MM.1S (cell line): ENCODE measurements at places on chromosomes 7 and 10.

- peak; percentile 93 for DNase-seq
- peak overlapping the region; percentile 6; the same call in 1 of the 2 replicates for H3K4me3 ChIP-seq
- no peaks in the 10 kb centered on the region for H3K27me3 ChIP-seq
Observed at GRCh38 chr10:103181244-103181643, 11.8 kb downstream of the NT5C2 start.

DNA sequence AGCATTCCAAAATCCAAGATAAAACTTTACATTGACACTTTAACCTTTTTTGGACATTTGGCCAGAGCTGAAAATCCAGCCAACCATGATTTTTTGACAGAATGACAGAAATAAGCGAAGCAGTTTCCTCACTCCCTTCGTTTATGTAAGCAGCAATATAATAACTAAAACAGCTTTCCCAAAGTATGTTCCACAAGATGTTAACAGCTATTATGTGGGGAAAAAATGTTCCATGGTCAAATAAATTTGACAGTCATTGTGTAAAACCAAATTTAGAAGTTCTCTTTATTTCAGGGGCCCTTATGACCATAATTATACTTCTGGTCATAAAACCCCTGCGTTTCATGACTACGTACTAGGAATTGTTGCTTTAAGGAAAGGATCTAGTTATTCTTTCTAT, 416.5 kb downstream of the MAGI2 start:
- no peaks in the 10 kb centered on the region for H3K27me3 ChIP-seq
- DNase-seq: no peak
- no peak overlapping the region for H3K27ac ChIP-seq
- H3K4me1 ChIP-seq: no peaks in the 10 kb centered on the region

GRCh38 chr7:8435095-8435494, 1.7 kb downstream of the NXPH1 start:
- H3K27ac ChIP-seq: no peak overlapping the region
- 0 out of 2 replicates have a peak, but pooled peaks cover 5% of the 10 kb centered on the region for H3K4me1 ChIP-seq
- H3K27me3 ChIP-seq: no peaks in the 10 kb centered on the region
- DNase-seq: no peak
- H3K4me3 ChIP-seq: no peak overlapping the region

GRCh38 chr7:51276091-51276605, 40.5 kb downstream of the COBL start:
- H3K4me3 ChIP-seq: no peak overlapping the region
- H3K27ac ChIP-seq: no peak overlapping the region

- H3K4me3 ChIP-seq: no peak overlapping the region
- no peak for DNase-seq
- no peaks in the 10 kb centered on the region for H3K4me1 ChIP-seq
- no peaks in the 10 kb centered on the region for H3K36me3 ChIP-seq
- H3K27me3 ChIP-seq: no peaks in the 10 kb centered on the region
- no peak overlapping the region for H3K27ac ChIP-seq
Observed at GRCh38 chr10:131275691-131276090, 35.8 kb downstream of the TCERG1L start.

DNA sequence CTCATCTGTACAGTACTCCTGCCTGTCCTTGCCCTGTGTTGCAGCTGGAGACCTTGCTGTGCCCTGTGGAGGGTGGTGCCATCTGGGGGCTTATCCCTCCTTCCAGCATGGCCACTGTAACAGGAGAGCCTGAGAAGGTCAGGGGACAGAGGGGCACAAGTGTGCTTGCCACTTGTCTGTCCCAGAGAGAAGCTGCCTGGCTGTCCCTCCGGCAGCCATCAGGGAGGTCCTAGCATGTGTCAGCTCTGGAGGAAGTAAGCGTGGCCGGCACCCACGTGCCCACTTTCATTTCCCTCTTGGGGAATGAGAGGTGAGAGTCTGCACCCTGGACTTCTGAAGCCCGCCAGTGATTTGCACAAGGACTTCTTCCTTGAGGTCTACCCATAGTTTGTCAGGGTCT, 97.0 kb upstream of the PPIF start:
- peaks cover 98% of the 10 kb centered on the region for H3K4me1 ChIP-seq
- H3K4me3 ChIP-seq: peak overlapping the region; percentile 41
- no peaks in the 10 kb centered on the region for H3K36me3 ChIP-seq
- peak; percentile 41 for DNase-seq
- H3K27me3 ChIP-seq: no peaks in the 10 kb centered on the region

- H3K27ac ChIP-seq: no peak overlapping the region
- no peaks in the 10 kb centered on the region for H3K4me1 ChIP-seq
- no peaks in the 10 kb centered on the region for H3K27me3 ChIP-seq
- H3K36me3 ChIP-seq: no peaks in the 10 kb centered on the region
- no peak overlapping the region for H3K4me3 ChIP-seq
Observed at GRCh38 chr10:78762086-78762630, 306.6 kb upstream of the ZMIZ1 start.

DNA sequence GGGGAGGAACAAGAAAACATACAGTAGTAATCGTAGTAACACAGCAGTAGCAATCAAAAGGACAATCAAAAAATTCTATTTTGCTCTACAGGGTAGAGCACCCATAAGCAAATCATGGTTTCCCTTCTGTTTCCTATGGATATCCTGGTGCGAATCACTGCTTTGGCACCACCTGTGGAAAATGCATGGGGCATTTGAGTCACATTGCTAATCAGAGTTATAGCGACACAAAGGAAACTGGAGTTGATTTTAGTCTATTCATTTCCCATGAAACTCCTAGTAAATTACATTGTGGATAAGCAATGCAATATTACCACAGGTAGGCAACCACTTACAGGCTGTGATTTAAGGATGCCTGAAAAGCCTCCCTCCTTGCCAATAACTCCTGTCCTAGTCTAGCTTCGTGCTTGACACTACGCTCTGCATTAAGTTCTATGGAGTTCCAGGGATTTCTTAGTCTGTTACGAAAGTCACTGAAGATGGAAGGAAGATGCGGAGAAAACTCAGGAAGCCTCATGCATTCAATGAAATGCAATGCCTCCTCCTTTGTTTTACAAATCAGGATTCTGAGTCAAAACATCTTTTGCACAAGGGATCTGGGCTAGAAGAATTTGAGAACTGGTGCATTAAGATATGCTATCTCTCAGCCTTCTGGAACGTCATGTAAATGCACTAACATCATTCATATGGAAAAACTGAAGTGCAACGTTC, 188.4 kb downstream of the DGKI start:
- H3K4me1 ChIP-seq: no peaks in the 10 kb centered on the region
- no peak for DNase-seq
- no peak overlapping the region for H3K4me3 ChIP-seq
- no peaks in the 10 kb centered on the region for H3K27me3 ChIP-seq
- H3K36me3 ChIP-seq: no peaks in the 10 kb centered on the region
- no peak overlapping the region for H3K27ac ChIP-seq
